ENCODE measurements at places on chromosomes 3 and 15.

- peak; percentile 69 for DNase-seq
These were observed 38.7 kb downstream of the GUCA1C start for GRCh38 chr3:108914774-108915641.

DNA sequence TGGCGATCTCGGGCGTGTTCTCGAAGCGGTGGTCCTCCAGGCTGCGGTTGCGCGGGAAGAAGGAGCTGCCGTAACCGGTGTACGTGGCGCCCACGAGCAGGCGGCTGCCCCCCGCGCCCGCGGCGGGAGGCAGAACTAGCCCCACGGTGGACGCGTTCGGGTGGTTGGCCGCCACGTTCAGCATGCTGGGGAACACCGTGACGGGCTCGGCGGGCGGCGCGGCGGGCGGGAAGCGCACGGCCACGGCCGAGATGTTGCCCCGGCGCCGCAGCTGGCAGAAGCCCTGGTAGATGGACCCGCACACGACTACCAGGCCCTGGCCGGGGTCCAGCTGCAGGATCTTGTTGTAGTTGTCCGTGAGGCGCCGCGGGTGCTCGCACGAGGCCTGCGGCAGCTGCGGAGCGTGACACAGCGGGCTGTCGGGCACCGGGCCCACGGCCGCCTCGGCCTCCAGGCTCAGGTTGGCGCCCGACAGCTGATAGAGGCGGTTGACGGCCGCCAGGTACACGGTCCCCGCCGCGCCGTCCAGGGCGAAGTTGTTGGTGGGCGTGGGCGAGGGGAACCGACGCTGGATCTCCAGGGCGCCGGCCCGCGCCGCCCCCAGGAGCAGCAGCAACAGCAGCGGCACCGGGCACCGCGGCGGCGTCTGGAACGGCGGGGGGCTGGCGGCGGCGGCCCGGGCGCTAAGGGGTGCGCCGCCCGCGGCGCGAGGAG, 397 bp downstream of the PLXND1 start:
- DNase-seq, result peak; percentile 67

DNA sequence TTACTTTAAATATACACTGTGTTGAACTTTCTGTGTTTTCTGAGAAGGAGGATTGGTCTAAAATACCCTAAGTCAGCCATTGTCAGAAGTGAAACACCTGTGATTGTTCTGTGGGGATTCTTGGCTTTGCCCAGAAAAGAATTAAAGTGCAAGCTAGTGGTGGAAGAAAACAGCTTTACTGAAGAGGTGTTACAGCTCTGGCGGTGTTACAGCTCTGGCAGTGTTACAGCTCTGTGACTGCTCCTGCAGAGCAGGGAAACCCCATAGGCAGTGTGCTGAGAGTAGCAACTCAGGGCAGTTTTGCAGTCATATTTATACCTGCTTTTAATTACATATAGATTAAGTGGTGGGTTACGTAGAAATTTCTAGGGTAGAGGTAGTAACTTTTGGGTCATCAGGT, 66.6 kb downstream of the C3orf20 start:
- no peak for DNase-seq

GRCh38 chr3:46913644-46914043, 36.1 kb downstream of the PTH1R start:
- DNase-seq, result peak; percentile 44

DNA sequence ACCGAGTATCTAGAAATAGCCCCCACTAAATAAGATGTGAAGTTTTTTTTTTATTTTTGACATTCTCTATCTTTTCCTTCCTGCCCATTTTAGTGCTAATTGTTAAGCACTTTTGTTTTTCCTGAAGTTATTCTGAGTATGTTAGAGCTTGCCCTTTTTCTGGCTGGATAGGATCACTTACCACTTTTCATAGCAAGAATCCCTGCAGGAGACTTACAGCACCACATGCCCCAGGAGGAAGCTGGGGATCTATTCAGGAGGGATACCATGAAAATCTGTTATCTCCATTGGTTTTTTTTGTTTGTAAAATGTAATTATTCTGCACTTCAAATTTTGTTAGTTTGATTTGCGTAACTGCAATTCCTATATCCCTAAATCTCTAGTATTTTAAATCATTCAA, 968.4 kb downstream of the ZPLD1 start:
- no peak for DNase-seq

GRCh38 chr3:133276594-133276993, 123.3 kb upstream of the BFSP2 start:
- DNase-seq, result no peak

- no peak for DNase-seq
These were observed 24.8 kb upstream of the SLMAP start for GRCh38 chr3:57731311-57731710.

- DNase-seq, result peak; percentile 18
These were observed 144.1 kb downstream of the ALDH1A2 start for GRCh38 chr15:57921371-57921770.

GRCh38 chr3:115164374-115165221, 17.5 kb upstream of the ZBTB20 start:
- DNase-seq, result no peak

GRCh38 chr3:61662861-61663260, 101.5 kb downstream of the PTPRG start:
- no peak for DNase-seq

- DNase-seq, result no peak
These were observed 41.2 kb downstream of the SNRK start for GRCh38 chr3:43327582-43327979.

- no peak for DNase-seq
These were observed 58.5 kb downstream of the LIPC start for GRCh38 chr15:58490086-58490887.

DNA sequence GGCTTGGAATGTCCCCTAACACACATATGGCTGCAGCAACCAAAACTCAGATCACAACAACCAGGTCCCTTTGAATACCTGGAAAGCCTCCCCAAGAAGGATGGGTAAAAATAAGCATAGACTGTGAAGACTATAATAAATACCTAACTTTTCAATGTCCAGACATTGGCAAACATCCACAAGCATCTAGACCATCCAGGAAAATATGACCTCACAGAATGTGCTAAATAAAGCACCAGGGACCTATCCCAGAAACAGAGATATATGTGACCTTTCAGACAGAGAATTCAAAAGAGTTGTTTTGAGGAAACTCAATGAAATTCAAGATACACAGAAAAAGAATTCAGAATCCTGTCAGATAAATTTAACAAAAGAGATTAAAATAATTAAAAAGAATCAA, 109.2 kb downstream of the NEDD4 start:
- peak; percentile 55 for DNase-seq

DNA sequence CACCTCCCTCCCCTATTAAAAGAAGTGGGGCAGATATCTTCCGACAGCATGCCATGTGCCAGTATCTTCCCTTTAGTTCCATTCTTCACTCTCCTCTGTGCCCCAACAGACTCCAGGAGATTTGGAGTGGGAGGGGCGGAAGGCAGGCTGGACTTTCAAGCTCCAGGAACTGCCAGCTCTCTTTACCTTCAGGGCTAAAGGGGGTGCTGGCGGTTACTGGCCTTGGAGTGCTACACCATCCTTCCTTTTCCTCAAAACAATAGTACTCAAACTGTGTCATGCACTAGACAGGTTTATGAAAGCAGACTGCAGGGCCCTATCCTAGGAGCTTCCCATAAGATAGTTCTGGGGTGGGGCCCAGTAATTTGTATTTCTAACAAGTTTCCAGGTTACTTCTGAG, 6.0 kb downstream of the LINS1 start:
- no peak for DNase-seq

- no peak for DNase-seq
These were observed 64.9 kb downstream of the CHCHD6 start for GRCh38 chr3:126768903-126769302.

- DNase-seq, result peak; percentile 50
These were observed 13.1 kb downstream of the TNK2 start for GRCh38 chr3:195895078-195895860.

DNA sequence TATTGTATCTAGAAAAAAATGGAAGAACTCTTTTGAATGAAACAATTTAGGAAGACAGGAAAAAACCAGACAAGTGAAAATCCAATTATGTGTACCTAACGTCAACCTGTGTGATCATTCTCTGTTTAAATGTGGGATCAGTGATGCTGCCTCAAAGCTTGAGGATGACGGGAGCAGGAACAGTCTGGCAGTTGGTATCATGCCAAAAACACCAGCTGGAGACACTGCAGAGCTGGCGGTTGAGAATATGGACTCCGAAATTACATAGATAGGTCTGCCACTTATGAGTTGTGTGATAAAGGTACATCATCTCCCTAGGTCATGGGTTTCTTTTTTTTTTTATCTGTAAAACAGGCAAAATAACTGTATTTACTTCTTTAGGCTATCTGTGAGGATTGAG, 480.5 kb downstream of the CNTN4 start:
- no peak for DNase-seq

DNA sequence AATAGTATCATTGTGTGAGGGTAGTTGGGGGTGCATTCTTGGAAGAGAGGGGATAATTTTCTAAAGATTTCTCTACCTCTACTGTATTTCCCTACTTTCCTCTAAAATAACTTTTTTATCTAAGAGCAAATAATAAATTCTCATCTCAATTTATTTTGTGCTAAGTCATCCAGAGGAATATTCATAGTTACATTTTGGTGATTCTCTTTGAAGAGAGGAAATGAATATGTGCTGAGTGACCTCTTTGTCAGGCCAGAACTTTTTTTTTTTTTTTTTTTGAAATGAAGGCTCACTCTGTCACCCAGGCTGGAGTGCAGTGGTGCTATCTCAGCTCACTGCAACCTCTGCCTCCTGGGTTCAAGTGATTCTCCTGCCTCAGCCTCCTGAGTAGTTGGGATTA, 15.1 kb upstream of the CCDC80 start:
- no peak for DNase-seq

DNA sequence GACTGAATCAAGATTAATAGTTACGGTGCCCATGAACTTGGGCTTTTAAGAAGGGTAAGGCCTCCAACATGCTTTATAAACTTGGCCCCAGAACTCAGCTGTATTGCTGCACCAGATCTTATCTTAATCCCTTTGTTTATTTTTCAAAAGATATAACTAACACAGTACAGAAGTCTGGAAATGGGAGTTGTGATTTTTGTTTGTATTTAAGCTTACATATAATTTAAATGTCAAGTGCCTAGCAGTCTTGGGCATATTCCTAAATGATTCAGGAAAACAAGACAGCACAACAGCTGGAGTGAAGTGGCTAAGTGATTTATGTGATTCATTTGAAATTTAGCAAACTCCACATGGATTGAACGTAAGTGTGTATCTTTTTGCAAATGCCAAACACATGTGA, 56.2 kb downstream of the NBEAL2 start:
- peak; percentile 26 for DNase-seq

- DNase-seq, result no peak
These were observed 1187.1 kb downstream of the ROBO1 start for GRCh38 chr3:78580681-78581080.

DNA sequence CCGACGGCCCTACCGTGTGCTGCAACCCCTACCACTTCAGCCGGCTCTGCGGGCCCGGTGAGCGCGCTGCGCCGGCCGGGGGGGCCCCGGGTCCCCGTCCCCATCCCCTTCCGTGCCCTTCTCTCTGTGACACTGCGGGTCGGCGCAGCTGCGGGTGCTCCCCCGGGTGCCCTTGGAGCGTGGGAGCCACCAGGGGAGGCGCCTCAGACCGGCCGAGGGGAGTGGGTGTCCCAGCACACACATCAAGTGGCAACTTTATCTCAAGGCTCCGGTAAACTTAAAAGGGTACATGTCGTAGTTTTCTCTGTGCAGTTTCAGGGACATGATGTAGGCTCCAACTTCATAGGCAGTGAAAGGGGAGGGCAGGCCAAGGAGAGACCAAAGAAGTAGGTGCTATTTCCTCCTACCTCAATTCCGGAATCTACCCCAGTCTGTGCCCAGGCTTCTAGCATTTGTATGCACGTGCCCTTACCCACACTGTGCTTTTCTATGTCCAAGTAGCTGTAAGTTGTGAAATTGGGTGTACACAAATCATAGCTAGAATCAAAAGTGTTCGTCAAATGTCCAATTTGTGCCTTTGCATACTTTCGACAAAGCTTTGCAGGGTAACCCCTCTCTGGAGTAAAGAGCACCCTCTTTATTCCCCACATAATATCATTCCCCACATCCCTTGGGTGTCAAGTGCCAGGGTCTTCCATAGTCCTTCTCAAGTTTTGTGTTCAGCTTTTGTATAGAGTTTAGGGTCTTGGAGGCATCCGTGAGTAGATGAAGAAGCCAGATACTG, 2.2 kb downstream of the SMAD6 start:
- no peak for DNase-seq

GRCh38 chr3:43784640-43785011, 93.9 kb downstream of the ABHD5 start:
- DNase-seq, result no peak

DNA sequence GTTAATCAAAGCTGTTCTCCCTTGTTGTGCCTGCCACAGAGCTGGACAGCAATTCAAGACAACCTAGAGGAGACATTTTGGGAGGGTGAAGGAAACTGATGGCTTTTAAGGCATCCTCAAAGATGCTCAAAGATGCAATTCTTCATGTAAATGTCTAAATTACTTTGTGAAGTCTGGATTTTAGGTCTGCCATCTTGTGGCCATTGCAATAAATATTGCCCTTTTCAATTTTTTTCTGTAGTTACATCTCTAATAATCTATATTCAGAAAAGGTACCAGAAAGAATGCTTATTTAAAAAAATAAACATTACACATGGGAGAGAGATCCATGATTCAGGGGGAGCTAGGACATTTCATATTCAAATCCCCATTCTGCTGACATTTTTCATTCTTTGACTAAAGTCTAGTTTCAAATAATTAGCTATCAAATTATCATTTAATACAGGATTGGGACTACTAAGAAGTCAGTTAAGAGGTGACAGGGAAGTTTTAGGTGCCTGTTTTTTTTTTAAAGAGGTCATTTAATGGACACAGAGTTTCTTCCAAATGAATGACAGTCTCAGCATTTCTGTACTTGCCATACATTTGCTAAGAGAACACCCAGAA, 259.8 kb upstream of the WNT5A start:
- peak; percentile 6 for DNase-seq

GRCh38 chr3:174949523-174949922, 90.4 kb downstream of the NAALADL2 start:
- peak; percentile 94 for DNase-seq

DNA sequence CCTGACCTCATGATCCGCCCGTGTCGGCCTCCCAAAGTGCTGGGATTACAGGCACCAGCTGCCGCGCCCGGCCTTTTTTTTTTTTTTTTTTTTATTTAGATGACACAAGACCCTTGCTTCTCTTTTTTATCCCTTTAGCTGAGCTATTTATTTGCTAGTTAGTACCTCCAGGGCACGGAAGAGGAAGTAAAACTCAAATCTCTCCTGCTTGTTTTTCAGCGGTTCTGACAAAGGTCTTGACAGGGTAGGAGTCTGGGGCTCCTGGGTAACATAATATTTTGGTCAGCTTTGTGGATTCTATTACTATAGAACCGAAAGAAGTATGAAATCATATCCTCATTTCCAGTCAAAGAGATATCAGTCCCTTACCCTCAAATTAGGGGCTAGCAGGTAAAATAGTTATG, 44.0 kb upstream of the ETV5 start:
- no peak for DNase-seq

Data from endothelial cell of umbilical vein (primary cell).